ENCODE measurements at places on chromosomes 13 and 19.

GRCh38 chr19:995051-995827, 5.0 kb upstream of the GRIN3B start:
- peaks cover 23% of the 10 kb centered on the region for H3K4me1 ChIP-seq
- H3K36me3 ChIP-seq: peaks cover 35% of the 10 kb centered on the region
- no peak for DNase-seq

DNA sequence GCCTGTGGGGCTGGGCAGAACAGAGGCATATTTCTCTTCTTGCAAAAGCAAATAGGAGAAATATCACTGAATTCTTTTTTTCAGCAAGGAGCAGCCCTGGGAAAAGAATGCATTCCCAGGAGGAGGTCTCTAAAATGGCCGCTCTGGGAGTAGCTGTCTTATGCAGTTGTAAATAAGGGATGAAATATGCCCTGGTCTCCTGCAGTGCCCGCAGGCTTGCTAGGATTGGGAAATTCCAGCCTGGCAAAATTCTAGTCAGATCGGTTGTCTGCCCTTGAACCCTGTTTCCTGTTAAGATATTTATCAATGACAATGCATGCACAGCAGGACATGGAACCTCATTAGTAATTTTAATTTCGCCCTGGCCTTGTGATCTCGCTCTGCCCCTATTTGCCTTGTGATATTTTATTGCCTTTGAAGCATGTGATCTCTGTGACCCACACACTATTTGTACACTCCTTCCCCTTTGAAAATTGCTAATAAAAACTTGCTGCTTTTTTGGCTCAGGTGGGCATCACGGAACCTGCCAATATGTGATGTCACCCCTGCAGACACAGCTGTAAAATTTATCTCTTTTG, 1993.2 kb downstream of the PCDH9 start:
- no peaks in the 10 kb centered on the region for H3K4me1 ChIP-seq
- H3K36me3 ChIP-seq: no peaks in the 10 kb centered on the region
- H3K4me3 ChIP-seq: no peak overlapping the region
- DNase-seq: no peak
- H3K27ac ChIP-seq: no peak overlapping the region

DNA sequence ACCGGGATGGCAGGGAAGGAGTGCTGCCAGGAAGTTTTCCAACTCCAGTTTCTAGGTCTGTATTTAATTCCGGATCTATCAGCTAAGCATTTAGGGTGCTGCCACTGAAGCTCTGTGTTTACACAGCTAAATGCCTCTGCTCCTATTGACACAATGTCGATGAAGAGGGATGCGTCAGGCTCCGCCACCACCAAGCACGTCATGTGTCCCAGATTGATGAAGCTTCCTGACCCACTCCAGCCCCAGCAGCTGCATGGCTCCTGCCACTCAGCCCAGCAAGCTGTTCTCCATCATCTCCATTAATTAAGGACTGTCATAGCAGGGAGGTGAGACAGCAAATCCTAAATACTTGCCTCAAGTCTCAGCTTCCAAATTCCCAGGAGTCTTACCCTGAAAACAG, 435.2 kb upstream of the ZNF507 start:
- H3K4me3 ChIP-seq: no peak overlapping the region
- no peak overlapping the region for H3K27ac ChIP-seq
- no peaks in the 10 kb centered on the region for H3K36me3 ChIP-seq
- DNase-seq: no peak

GRCh38 chr13:46640843-46641242, 87.9 kb downstream of the LRCH1 start:
- H3K4me3 ChIP-seq: no peak overlapping the region
- no peak for DNase-seq
- no peaks in the 10 kb centered on the region for H3K36me3 ChIP-seq
- no peaks in the 10 kb centered on the region for H3K27me3 ChIP-seq

GRCh38 chr19:5445561-5446055, 9.6 kb upstream of the ZNRF4 start:
- no peak for DNase-seq
- H3K4me3 ChIP-seq: no peak overlapping the region
- H3K27me3 ChIP-seq: no peaks in the 10 kb centered on the region
- no peak overlapping the region for H3K27ac ChIP-seq
- no peaks in the 10 kb centered on the region for H3K4me1 ChIP-seq

DNA sequence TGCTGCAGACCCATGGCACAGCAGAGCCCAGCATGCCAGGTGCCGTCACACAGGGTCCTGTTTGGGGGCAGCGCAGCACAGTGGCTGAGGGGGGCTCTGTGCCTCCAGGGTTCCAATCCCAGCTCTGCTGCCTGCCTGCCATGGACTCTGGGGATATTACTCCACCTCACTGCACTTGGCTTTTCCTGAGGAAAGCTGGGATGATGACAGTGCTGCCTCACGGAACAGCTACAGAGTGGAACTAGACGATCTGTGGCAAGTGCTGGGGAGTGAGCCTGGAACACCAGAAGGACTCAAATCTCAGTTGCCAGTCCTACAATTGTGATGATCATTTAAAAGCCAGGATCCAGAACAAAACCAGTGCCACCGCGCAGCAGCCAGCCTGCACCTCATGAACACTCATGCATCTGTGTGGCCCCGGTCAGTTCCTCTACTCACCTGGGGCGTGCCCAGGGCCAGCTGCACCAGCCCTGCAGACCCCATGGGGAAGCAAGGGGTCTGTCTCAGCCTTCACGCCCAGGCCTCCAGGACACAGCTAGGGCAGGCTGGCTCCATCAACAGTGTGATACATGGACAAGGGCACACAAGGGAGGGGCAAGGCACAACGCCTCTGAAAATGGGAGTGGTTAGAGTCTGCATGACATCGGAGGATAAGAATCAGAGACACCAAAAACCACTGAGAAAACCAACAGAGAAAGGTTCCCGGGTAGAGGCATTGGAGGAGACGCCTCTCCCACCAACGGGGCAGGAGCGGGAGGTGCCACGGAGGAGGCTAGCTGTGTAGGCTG, 55.2 kb downstream of the ATP7B start:
- no peak overlapping the region for H3K27ac ChIP-seq
- no peaks in the 10 kb centered on the region for H3K27me3 ChIP-seq
- H3K36me3 ChIP-seq: peaks cover 11% of the 10 kb centered on the region
- no peak overlapping the region for H3K4me3 ChIP-seq

- no peak overlapping the region for H3K27ac ChIP-seq
- H3K4me1 ChIP-seq: no peaks in the 10 kb centered on the region
- H3K27me3 ChIP-seq: no peaks in the 10 kb centered on the region
- H3K36me3 ChIP-seq: no peaks in the 10 kb centered on the region
- H3K4me3 ChIP-seq: no peak overlapping the region
- no peak for DNase-seq
These were observed 495.6 kb downstream of the SLITRK6 start for GRCh38 chr13:85303630-85304029.

DNA sequence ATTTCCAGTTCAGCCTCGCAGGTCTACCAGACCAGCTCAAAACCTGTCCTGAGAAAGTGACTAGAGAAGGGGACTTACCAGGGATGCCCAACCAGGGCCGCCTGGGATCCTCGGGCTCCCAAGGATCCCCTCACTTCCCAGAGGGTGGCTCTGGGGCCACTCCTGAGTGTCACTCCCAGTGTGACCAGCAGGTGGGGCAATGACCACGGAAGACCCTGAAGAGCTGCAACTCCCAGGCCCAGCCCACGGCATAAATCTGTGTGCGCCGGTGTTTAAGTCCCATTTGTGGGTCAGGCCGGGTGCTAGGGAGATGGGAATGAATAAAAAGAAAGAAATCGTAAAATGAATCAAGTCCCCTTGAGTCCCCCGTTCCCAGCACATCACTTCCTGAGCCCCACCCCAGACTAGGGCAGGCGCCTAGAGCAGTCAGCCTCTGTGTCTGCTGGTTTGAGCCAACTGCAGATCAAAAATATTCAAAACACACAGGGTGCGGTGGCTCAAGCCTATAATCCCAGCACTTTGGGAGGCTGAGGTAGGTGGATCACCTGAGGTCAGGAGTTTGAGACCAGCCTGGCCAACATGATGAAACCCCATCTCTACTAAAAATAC, 10.7 kb downstream of the PTGIR start:
- no peak overlapping the region for H3K4me3 ChIP-seq
- H3K27me3 ChIP-seq: no peaks in the 10 kb centered on the region
- peaks cover 17% of the 10 kb centered on the region for H3K36me3 ChIP-seq
- H3K4me1 ChIP-seq: no peaks in the 10 kb centered on the region
- DNase-seq: peak; percentile 61
- H3K27ac ChIP-seq: no peak overlapping the region

DNA sequence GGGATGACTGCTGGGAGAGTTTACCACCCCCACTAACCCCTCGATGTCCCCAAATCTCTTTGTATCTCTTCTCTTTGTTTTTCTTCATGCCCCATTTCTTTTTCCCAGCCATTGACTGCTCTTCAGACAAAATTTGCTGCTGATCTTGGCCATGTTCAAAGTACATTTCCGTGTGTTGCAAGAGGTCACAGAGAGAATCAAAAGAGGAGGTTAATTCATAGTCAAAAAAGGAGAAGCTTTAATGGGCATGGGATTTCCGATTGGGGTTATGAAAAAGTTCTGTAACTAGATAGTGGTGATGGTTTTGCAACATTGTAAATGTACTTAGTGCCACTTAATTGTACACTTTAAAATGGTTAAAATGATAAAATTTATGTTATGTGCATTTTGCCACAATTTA, 121.1 kb downstream of the FLT1 start:
- H3K27me3 ChIP-seq: no peaks in the 10 kb centered on the region
- no peak for DNase-seq
- no peak overlapping the region for H3K27ac ChIP-seq

DNA sequence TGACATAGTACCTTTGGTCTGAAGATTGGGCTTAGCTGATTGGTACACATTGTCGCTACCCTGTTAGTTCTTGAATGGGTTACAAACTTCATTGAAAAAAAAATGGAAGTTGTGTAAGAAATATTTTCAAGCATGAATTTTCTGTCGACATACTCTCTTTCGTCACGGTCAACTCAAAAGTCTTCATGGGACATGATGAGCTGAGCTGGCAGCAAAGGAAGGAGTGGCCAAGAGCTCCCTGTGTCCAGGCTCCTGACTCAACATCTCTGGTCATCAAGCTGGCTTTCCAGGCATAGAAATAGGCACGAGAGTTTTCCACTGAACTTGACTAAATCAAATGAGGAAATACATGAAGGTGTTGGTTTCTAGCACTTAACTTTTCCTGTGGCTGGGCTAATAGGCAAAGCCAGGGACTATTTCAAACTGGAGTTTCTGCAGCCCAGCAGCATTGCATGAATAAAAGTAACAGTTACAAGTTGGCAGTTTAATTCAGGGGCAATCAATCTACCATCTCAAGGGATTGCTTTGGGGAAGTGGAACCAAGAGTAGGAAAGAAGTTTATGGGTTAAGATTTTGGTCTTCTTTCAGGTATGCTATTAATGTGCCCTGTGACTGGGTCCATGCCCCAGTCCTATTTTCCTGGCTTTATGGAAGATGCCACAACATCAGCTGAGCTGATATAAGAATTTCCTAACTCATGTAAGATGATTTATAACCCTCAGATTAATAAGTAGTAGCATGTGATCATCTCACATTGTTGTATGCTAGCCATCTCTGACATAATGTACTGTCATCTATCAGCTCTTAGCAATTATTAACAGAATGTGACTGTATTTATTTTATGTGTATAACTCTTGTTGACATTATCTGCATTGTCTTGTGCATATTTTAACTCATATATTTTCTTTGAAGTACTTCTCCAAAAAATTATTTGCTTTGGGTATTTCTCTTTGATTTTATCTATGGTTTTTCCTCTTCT, 385.8 kb downstream of the DLEU7 start:
- no peak overlapping the region for H3K27ac ChIP-seq
- H3K36me3 ChIP-seq: no peaks in the 10 kb centered on the region
- H3K4me3 ChIP-seq: no peak overlapping the region
- no peak for DNase-seq

- H3K36me3 ChIP-seq: peaks cover 5% of the 10 kb centered on the region
- peak overlapping the region; percentile 61 for H3K4me3 ChIP-seq
- DNase-seq: peak; percentile 96
- no peak overlapping the region for H3K27ac ChIP-seq
- peaks cover 9% of the 10 kb centered on the region for H3K27me3 ChIP-seq
- peaks cover 7% of the 10 kb centered on the region for H3K4me1 ChIP-seq
These were observed 2.0 kb downstream of the VSIG10L start for GRCh38 chr19:51339687-51340656.

GRCh38 chr13:98541191-98541590, 35.7 kb downstream of the STK24 start:
- H3K27ac ChIP-seq: no peak overlapping the region
- H3K4me1 ChIP-seq: peaks cover 2% of the 10 kb centered on the region
- DNase-seq: peak; percentile 21

DNA sequence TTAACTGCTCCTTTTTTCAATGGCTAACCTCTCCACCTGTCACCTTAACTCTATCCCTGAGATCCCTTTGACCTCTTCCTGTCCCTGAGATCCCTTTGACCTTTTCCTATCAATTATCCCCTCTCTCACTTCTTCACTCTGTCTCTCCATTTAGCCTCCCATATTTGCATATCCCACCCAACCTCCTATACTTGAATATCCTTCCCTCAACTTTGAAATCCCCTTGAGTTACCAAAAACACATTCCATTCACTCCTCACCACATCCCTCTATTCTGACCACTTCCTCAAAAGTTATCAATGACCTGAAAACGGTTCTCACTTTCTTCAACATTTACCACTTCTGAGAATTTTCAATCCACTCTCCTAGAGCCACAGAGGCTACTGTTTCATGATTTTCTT, 3.0 kb downstream of the MYCBP2 start:
- no peak overlapping the region for H3K4me3 ChIP-seq
- no peaks in the 10 kb centered on the region for H3K36me3 ChIP-seq
- peaks cover 1% of the 10 kb centered on the region for H3K4me1 ChIP-seq
- no peaks in the 10 kb centered on the region for H3K27me3 ChIP-seq

- no peaks in the 10 kb centered on the region for H3K36me3 ChIP-seq
- H3K4me3 ChIP-seq: no peak overlapping the region
- H3K27ac ChIP-seq: no peak overlapping the region
- peaks cover 3% of the 10 kb centered on the region for H3K4me1 ChIP-seq
- DNase-seq: peak; percentile 88
- no peaks in the 10 kb centered on the region for H3K27me3 ChIP-seq
These were observed 5.8 kb downstream of the KBTBD7 start for GRCh38 chr13:41188584-41188983.

DNA sequence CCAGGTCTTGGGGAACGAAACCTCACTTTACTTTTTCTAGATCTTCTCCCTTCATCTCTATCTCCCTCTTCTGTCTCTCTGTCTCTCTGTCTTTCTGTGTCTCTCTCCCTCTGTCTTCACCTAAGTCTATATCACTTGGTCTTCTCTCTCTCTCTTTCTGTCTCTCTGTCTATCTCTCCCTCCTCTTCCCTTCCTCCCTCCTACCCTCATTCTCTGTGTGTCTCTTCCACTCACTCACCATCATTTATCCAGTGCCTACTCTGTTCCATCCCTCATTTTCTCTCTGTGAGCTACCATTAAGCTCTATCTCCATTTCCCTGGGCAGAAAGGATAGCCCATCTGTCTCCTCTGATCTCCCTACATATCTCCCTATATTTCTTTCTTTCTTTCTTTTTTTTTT, 32.2 kb upstream of the FBL start:
- H3K27me3 ChIP-seq: no peaks in the 10 kb centered on the region
- H3K4me3 ChIP-seq: no peak overlapping the region
- no peaks in the 10 kb centered on the region for H3K4me1 ChIP-seq
- no peak overlapping the region for H3K27ac ChIP-seq

- no peaks in the 10 kb centered on the region for H3K27me3 ChIP-seq
- peaks cover 3% of the 10 kb centered on the region for H3K36me3 ChIP-seq
- no peak overlapping the region for H3K27ac ChIP-seq
- no peak overlapping the region for H3K4me3 ChIP-seq
- no peak for DNase-seq
These were observed 9.6 kb downstream of the APC2 start for GRCh38 chr19:1459479-1459878.
